Left lung (tissue), 14 donors: ENCODE measurements at places on chromosomes 5 and 9.

DNA sequence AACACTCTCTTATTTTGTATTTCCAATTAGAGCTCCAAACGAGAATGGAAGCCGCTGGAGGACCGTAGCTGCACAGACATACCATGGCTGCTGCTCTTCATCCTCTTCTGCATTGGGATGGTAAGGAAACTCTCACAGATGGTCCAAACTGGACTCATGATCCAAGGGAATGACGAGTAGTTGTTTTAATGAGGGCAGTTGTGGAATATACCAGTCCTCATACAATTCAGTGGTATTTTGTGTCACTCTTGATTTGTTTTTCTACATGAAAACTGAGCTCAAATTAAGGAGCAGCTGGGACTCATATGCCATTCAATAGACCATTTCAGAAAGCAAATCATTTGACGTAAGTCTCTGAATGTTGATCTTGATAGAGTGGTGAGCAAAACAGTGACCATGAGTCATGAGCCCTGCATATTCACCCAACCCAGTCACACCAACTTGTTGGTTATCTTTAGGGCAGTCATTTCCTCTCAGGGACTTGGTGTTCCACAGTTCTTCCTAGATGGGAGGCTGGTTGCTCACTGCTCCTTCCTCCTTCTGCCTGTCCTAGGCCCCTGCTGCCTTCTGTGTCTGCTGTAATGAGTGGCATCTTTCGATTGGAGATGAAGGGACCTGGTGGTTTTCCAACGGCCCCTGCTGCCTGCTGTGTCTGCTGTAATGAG, 54.9 kb downstream of the SLC44A1 start:
- DNase-seq = no peak

DNA sequence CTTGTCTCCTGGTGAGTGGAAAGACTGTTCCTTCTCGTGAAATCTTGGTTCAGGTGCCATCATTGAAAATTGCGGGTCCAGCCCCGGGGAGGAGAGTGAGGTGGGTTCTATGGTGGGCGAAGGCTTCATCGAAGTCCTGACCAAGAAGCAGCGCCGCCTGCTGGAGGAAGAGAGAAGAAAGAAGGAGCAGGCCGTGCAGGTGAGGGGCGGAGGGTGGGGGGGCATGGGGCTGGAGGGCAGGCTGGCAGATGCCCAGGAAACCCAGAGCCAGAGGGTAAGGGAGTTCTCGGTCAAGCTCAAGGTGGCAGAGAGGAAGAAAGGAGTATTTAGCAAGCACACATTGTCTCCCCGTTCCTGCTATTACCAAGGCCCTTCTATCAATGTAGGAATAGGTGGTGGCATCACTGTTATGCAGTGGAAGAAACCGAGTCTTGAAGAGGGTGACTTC, 24.3 kb upstream of the POMT1 start:
- peak; percentile 61 for DNase-seq

DNA sequence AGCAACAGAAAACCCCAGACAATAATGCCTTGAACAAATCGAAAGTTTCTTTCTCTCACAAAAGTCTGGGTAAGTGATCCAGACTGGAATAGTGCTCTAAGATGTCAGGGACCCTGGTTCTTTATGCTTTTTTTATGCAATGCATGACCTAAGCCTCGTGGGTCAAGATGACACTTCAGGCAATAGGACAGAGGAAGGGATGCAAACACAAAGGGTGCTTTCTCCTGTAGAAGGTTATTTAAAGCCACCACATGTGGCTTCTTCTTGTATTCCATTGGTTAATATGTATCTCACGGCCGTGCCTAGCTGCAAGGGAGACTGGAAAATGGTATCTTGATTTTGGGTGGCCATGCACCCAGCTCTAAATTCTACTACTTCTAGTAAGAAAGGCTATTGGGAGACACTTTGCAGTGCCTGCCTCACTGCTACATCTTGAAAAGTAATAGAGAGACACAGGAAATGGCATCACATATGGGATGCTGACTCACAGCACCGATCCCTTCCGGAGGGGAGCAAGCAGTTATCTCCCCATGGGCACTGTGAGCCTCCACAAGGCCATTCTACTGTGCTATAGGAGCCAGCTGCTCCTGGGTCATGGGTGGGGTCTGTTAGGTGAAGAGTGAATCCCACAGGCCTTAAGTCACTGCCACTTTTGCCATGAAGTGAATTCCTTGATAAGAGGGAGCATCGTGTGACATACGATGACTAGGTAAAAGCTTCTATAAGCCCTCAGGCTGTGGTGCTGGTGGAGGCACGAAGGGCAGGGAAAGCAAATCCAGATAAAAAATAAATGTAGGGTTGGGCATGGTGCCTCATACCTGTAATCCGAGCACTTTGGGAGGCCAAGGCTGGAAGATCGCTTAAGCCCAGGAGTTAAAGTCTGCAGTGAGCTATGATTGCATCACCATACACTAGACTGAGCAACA, 32.5 kb upstream of the RAB14 start:
- DNase-seq = no peak

GRCh38 chr5:141320225-141321169, at the start of gene TAF7:
TSS of gene TAF7 (minus strand) at chr5:141320784. CDS start at chr5:141320044, 740 bp downstream.
- DNase-seq = peak; percentile 96

GRCh38 chr5:159819591-159820411, 96.5 kb upstream of the ADRA1B start:
- no peak for DNase-seq

DNA sequence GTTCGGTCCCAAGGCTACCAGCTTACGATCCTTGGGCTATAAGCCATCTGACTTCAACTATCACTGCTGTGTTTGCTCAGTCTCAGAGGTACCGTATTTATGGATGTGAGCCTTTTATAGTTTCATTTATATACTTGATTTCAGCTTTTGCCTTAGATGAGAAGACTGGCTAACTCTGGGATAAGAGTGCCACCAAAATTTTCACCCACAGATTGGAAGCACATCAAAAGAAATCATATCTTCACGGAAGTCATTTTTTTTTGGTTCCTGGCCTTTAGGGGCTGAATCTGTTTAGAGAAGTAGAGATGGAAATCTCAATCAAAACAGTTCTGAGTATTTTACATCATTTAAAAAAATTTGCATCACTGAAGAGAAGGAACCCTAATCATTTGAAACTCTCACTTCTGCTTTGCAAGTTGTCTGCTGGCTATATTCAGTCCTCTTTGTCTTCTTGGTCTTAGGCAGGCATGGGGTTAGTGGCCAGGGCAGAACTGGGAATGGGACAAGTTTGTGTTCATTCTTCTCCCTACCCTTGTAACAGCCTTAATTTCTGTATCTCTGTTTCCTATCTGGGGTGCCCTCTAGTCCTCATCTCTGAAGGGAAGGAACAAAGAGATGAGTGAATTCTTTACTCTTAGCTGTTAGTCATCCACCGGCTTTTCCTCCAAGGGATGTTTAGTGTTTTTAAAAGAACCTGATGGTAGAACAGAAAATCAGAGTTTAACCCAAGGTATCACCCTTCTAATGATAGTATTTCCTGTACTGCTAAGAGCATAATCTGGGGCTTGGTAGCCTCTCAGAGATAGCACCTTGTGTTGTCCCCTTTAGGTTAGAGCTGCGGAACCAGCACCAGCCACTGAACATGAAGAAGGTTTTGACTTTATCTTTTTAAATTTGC, 14.1 kb upstream of the TNFAIP8 start:
- DNase-seq = no peak

- DNase-seq = no peak
Observed at GRCh38 chr9:98465799-98466198, 210.3 kb upstream of the TBC1D2 start.

DNA sequence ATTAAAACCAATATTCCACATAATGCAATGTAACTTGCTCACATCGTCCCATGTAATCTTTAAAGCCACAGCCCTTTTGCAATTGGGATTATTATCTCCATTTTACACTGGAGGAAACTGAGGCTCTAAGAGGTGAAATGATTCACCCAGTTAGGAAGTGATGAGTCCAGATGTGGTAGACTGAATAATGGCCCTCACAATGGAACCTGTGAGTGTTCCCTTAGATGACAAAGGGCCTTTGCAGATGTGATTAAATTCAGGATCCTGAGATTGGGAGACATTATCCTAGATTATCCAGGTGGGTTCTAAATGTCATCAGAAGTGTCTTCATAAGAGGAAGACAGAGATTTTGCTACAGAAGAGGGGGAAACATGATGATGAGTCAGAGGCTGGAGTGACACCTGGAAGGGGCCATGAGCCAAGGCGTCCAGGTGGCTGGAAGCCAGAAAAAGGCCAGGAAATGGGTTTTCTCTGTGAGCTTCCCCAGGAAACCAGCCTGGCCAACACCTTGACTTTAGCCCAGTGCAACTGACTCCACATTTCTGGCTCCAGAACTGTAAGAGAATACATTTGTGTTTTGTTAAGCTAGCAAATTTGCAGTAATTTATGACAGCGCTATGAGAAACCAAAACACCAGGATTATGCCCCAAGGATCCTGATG, 139.1 kb downstream of the KCNIP1 start:
- no peak for DNase-seq

- DNase-seq = no peak
Observed at GRCh38 chr5:149938279-149938678, 6.3 kb downstream of the PDE6A start.

GRCh38 chr5:54551926-54552325, 34.4 kb downstream of the SNX18 start:
- no peak for DNase-seq

GRCh38 chr5:97476852-97477534, 293.9 kb upstream of the RIOK2 start:
- no peak for DNase-seq

DNA sequence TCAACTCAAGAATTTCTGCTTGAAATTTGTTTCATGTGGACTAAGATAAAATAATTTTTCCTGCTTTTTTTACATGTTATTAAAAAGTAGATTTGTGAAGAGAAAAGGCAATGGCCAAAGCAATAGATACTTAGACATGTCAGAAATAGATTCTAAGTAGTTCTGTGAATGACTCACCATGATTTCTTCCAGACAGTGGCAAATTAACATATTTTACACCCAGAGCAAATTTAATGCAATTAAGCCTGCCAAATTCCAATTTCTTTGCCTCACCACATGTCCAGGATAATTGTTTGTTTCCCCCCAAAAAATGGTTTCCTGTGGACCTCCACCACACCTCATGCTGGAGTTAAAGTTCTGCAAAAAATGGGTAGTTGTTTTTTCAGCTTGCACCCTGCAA, 651.4 kb downstream of the CETN3 start:
- no peak for DNase-seq

- no peak for DNase-seq
Observed at GRCh38 chr9:130267930-130268329, 2.4 kb downstream of the HMCN2 start.

- DNase-seq = no peak
Observed at GRCh38 chr5:172606156-172606785, 34.8 kb upstream of the NEURL1B start.

DNA sequence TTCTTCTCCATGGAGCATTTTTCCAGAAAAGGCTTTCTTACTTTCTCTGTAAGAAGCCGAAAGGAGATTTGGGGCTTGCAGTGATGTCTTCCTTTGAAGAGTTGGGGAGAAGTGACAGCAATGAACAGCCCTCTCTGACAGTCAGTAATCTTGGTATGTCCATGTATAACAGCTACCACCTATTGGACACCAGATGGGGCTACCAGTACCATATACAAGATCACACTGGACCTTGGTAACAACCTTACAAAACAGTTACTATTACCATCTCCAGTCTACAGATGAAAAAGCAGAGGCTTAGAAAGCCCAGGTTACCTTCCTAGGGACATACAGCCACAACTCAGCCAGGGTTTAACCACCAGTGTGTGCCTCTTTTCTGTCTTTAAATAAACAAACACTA, 272.7 kb upstream of the TRPC7 start:
- DNase-seq = no peak

GRCh38 chr5:118533156-118533555, 455.2 kb downstream of the DTWD2 start:
- no peak for DNase-seq

DNA sequence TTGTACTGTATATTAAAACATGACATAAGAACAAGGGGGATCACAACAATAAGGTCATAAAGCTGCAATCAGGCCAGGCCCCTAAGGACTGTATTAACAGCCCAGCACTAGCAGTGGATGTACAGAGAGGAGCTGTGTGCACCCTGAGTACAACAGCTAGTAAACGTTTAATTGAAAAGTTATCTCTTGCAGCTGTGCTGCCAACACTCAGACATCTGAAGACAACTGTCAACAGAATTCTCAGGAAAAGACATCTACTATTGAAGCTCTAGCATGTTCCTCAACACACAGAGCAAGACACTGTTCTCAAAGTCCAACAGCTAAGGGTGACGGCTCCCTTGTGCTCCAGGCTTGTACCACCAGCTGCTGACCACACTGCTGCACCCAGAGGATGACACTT, 199.6 kb downstream of the DCP2 start:
- DNase-seq = no peak

- DNase-seq = no peak
Observed at GRCh38 chr5:57193757-57194413, 20.0 kb downstream of the GPBP1 start.
